ENCODE measurements at places on chromosomes 11 and 22.

GRCh38 chr22:49929994-49930575 lies 11.7 kb downstream of the CRELD2 start:
- no peak for DNase-seq

GRCh38 chr11:61827571-61828378 lies at the start of gene FADS2:
Gene FADS2 (plus strand): TSS chr11:61828300. CDS start chr11:61828391, 91 bp downstream.
- peak; percentile 97 for DNase-seq

- DNase-seq, result no peak
These were observed 14.8 kb upstream of the TMEM216 start for GRCh38 chr11:61377461-61378160.

- DNase-seq, result no peak
These were observed 36.1 kb downstream of the PDE3B start for GRCh38 chr11:14679662-14680061.

DNA sequence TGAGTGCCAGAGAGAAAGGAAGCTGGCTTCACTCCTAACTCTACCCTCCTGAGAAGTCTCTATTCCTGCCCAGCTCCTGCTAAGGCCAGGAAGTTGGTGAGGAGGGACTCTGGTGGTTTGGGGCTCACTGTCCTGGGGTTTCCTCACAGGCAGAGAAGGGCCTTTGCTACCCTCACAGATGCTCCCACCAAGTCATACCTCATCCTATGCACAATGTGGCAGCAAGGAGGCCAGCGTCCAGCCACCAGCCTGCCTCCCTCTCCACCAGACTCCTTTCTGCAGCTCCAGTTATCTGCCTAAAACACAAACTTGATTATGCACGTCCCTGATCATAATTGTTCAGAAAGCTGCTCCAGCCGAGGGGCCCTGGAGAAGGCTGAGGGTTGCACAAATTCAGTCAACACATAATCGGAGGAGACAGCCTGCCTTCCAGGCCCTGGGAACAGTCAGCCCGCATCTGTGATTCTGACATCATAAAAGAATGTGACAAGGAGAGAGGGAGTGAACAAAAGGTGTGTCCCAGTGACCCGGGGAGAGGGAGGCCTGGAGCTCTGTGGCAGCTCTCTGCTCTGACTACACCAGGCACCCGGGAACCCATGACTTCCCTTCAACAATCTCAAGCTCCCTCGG lies 28.8 kb downstream of the DKK3 start:
- no peak for DNase-seq

- peak; percentile 55 for DNase-seq
These were observed 283.5 kb downstream of the TTC28 start for GRCh38 chr22:28395920-28396753.

DNA sequence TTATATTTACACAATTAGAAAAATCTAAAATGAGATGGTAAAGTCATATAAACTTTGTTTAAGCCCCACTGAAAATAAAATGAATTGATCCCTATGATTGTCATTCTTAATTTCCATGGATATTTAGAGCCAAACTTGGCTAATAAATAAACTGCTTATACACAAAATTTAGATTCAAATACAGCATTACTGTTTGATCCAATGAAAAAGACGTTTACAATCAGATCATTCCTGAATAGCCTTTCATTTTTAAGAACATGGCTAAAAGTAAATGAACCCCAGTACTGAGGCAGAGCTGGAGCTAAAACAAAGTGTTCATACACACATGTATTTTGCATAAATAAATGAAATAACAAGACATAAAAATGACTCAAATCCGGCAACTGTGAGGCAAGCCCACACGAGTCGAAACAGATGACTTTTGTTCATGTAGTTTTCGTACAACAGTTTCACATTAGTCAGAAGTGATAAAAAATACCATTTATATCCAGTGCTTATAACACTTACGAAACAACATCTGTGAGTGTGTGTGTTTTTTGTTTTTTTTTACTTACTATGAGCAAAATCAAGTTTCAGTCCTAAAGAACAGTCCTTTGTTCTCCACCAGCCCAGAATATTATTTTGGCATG lies 386.5 kb downstream of the SOX6 start:
- DNase-seq, result no peak

GRCh38 chr22:22720724-22721261 lies 76.4 kb downstream of the GGTLC2 start:
- peak; percentile 68 for DNase-seq

GRCh38 chr22:39463931-39464390 lies 7.1 kb downstream of the MGAT3 start:
- DNase-seq, result no peak

- DNase-seq, result no peak
These were observed 244.1 kb upstream of the ZC3H12C start for GRCh38 chr11:109849051-109849450.

DNA sequence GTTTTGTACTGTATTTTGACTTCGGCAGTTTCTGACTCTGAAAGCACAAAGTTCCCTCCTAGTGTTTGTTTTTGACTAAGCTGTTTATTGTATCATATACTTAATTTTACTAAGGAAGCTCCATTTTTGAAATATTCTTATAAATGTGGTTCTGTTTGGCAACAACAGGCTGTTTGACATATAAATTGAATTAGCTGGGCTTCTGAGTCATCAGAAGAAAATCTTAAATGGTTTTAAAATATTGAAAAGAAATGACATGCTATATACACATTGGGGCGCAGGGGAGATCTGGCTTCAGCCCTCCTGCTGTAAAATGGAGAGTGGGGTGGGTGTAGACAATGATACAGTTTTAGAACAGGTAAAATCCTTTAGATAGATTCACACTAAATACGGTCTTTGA lies 38.6 kb downstream of the SHISA8 start:
- DNase-seq, result no peak

DNA sequence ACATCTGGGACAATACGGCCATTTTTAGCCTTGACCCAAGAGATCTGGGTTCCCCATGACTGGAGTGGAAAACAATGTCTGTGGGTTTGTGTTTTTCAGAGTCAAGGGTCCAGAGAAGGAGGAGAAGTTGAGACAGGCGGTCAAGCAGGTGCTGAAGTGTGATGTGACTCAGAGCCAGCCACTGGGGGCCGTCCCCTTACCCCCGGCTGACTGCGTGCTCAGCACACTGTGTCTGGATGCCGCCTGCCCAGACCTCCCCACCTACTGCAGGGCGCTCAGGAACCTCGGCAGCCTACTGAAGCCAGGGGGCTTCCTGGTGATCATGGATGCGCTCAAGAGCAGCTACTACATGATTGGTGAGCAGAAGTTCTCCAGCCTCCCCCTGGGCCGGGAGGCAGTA lies 15.7 kb downstream of the NNMT start:
- DNase-seq, result no peak

DNA sequence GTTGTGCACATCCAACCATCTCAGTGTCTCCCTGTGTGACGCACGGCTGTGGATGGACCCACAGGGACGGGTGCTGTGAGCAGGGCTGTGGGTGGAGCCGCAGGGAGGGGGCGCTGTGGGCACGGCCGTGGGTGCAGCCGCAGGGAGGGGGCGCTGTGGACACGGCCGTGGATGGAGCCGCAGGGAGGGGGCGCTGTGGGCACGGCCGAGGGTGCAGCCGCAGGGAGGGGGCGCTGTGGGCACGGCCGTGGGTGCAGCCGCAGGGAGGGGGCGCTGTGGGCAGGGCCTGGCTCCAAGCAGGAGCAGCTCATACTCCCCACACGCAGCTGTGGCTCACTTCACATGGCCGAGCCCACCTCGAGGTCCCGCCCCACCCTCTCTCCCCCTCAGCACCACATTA lies 6.0 kb upstream of the MAPK11 start:
- peak; percentile 43 for DNase-seq

GRCh38 chr11:74577624-74578396 lies 14.6 kb upstream of the POLD3 start:
- no peak for DNase-seq

DNA sequence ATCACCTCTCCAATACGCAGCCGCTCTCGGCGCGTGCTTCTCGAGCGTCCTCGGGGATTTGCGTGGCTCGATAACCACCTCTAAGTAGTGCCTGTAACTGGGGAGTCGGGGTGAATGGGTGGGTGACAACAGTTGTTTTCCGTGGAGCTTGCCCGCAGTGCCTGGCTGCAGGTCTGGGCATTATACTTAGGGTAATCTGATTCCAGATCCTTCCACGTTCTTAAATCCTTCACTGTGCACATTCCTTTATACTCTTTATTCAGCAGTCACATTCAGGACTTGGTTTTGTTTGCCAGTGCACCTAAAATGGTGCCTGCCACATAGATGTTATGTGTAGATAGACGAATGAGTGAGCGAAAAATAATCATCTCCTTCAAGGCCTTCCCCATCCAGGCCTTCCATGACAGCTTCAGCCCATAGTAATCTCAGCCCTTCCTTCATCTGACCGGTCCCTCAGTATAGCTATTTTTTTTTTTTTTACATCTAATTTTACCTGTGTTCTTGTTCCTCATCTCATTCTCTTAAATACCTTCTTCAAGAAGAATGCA lies 602 bp downstream of the NAT10 start:
- peak; percentile 72 for DNase-seq

DNA sequence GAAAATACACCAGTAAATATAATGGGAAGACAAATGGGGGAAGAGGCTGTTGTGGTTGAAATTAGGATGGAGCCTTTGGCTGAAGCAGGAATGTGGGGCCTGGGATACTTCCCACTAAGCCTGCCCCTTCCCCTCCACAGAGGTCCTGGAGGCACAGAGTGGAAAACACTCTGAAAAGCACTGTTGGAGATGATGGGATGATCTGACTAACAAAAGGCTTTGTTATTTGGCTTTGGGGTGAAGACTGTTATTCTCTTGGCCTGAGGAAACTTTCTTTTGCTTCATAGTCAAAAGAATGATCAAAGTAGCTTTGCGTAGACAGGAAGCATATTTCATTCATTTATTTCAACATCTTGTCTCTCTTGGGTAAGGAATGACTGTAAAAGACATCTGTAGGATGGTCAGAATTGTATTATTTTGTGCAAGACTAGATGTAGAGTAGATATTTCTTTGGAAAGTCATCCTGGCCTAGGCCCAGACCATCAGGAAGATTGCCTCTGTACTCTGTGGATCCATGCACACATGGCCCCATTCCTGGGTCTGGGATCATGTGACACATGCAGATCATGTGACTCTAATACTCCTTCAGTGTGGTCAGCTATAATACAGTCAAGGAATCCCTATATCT lies 111.4 kb downstream of the SPON1 start:
- no peak for DNase-seq

Measured in hematopoietic multipotent progenitor cell treated with erythropoietin and hydrocortisone succinate and interleukin-3 and kit ligand, for 8 days (in vitro differentiated cells).